ENCODE measurements at places on chromosomes 11 and 22.

GRCh38 chr11:86066033-86066432 lies 2.9 kb downstream of the PICALM start:
- DNase-seq = no peak

DNA sequence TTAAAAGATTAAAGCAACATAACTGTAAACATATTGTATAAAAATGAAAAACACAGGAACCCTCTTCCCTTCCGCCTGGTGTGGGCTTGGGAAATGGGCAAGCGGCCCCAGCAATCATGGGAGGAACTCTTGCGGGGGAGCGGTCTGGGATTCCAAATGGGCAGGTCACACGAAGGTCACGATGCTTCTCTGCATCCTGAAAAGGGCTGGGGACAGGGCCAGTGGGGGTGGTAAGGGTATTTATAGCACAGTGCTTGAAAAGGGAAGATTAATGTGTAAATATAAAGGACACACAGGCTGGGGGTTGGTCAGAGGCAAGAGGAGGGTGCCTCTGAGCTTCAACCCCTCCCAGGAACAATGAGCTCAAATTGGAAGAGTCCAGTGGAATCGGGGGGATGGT lies 46.9 kb upstream of the OR4B1 start:
- DNase-seq = no peak

- no peak for DNase-seq
These were observed 4.7 kb downstream of the HEPHL1 start for GRCh38 chr11:94025690-94026394.

GRCh38 chr11:104322696-104323095 lies 158.7 kb upstream of the PDGFD start:
- DNase-seq = no peak

GRCh38 chr11:3817181-3817800 lies 8.9 kb downstream of the PGAP2 start:
- no peak for DNase-seq

DNA sequence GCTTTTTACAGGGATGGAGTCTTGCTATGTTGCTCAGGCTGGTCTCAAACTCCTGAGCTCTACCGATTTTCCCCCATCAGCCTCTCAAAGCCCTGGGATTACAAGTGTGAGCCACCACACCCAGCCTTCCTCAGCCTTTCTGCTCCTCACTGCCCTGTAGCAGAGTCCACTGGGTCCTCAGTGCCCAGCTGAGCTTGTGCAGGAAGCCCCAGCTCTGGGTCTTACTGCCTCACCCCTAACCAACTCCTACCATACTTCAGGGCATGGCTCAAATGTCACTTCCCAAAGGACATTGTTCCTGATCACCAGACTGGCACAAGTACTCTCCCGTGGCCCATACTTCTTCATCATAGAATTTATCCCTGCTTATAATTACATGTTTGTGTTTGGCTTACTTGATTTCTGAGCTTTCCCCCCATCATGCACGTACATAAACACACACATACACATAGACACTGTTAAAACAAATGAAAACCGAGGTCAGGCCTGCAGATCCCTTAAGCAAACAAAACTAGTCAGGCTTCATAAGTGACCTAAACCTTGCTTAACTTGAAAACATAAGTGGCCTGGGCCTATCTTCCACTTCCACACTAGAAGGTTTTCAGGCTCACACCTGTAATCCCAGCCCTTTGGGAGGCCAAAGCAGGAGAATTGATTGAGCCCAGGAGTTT lies 14.0 kb upstream of the SLC43A3 start:
- DNase-seq = no peak

GRCh38 chr22:44379817-44380755 lies 67.3 kb upstream of the SHISAL1 start:
- DNase-seq = no peak

DNA sequence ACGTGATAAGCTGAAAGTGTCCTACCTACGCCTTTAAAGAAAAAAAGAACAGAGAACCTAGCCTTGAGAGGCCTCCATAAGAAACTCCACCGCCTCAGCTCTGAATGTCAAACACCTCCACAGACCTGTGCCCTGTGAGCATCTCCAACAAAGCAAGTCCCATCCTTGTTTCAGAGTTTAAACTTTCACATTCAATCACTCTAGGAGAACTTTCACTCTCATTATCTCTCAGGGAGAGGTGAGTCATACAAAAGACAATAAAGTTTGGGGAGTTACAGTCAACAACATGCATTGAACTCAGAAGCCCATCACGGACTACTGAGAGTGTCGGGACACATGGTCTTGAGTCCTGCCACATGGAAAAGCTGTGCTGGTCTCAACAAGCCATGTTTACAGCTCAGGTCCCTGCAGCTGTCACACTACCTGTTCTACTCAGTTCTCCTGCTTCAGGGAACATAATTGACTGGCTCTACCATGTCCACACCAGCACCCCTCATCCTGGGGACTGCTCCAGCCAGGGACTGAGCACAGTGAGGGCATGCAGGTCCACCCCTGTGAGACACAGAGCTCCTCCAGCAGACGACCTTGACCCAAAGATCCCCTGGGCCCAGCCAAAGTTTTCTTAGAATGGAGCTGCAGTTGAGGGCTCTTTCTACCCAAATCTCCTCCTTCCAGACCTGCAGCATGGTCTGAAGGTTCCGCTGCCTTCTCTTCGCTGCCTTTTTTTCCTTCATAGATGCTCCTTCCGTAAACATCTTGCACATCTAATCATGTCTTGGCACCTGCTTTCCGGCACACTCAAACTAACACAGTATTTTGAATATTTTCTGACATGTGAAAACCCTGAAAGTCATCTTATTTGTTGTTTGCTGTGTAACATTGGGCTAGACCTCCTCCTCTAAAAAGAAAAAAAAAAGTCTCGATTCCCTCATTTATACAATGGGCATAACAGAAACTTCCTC lies 114.9 kb downstream of the ETS1 start:
- no peak for DNase-seq

GRCh38 chr11:64305691-64306562 lies 603 bp downstream of the ESRRA start:
- peak; percentile 61 for DNase-seq

DNA sequence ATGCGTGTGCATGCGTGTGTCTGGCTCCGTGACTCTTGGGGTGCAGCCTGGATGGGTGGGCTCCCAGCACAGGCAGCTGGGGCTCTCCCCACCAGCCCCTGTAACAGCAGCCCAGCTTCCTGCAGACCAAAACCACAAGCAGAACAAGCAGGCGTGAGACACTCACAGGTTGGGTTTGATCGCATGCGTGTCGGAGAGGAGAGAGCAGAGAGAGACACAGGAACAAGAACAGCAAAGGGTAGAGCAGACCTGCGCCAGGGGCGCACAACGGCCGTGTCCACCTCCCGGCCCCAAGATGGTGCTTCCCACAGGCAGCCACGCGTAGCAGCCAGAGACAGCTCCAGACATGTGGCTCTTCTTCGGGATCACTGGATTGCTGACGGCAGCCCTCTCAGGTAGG lies at the start of gene CD6:
TSS of gene CD6 (plus strand) at position 161 of the 400 bp plus-strand sequence. CDS start at position 347, 186 bp downstream.
- no peak for DNase-seq

DNA sequence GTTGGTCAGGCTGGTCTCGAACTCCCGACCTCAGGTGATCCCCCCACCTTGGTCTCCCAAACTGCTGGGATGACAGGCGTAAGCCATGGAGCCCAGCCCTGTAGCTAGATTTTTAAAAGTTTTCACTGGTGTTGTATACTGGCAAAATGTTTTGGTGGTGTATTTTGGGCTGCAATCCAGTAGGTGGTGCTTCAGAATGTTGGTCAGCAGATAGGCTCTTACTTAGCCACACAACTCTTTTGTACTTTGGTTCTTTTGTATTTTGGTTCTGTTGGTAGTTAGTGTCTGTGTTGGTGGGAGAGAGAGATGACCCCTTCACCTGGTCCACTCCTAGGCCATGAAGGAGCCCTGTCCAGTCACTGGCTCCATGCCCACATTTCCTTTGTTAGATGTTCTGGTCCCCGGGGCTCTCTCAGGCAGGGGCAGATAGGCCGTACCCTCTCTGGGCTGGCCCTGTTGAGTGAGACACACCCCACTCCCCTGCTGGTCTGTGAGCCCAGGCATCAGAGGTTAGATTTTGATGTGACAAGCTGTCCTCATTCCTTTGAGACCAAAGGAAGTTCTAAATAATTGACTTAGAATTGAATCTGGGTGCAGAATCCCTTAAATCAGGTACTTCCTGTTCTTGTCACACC lies 123.8 kb downstream of the DDX10 start:
- no peak for DNase-seq

- DNase-seq = no peak
These were observed 160.1 kb upstream of the ZC3H12C start for GRCh38 chr11:109933126-109933525.

DNA sequence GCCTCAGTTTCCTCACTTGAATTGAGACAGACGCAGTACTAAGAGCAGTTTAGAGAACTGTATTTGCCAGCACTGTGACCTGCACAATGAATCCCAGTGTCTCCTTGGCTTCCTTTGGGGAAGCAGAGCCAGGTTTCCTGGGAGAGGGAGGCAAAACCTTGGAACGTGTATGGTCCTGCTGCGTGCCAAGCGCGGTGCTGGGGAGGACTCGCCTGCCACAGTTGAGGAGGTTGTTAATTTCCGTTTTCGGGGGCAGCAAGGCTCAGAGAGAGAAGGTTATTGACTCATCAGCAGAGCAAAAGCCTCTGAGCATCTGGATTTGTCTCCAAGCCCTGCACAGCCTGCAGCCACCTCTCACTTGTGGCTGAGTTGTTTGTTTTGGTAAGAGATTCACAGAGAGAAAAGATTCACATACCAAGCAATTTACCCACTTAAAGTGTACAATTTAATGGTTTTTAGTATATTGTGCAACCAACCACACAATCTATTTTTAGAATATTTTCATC lies 10.8 kb downstream of the SYT12 start:
- no peak for DNase-seq

DNA sequence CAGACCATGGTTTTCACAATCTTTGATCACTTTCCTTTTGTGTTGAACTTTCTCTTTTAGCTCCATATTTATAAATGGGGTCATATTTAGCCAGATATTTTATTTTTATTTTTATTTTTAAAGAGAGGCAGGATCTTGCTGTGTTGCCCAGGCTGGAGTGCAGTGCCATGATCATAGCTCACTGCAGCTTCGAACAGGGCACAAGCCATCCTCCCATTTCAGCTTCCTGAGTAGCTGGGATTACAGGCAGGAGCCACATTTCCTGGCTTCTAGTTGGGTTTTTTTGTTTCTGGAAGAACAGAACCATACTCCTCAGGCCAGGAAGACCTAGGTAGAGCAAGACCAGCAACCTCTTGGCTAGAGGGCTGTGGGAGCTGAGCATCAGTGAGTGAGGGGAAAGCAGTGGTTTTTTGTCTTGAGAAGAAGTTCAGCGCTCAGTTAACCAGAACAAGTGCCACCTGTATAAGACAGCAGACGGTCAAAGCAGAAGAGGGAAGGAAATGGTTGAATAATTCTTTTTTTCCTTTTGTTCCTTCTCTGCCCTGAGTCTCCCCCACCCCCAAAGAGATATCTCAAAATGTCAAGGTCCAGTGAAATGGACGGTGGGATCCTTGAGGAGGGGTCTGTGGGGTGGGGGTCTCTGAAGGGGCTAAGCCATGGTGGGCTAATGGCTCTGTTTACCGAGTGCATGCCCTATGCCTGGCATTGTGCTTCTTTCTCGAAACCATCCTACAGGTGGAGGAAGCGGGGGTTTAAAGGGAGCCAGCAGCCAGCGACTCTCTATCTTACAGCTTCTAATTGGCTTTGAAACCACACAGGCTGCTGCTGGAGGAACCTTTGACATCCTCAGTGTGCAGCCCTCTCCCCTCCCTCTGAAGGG lies 63.0 kb downstream of the PTPRJ start:
- DNase-seq = no peak

GRCh38 chr22:49072996-49073645 lies 754.6 kb downstream of the BRD1 start:
- DNase-seq = no peak

- no peak for DNase-seq
These were observed 30.6 kb upstream of the ATXN10 start for GRCh38 chr22:45640941-45641621.

- no peak for DNase-seq
These were observed 46.2 kb downstream of the MACROD1 start for GRCh38 chr11:64119700-64120099.

DNA sequence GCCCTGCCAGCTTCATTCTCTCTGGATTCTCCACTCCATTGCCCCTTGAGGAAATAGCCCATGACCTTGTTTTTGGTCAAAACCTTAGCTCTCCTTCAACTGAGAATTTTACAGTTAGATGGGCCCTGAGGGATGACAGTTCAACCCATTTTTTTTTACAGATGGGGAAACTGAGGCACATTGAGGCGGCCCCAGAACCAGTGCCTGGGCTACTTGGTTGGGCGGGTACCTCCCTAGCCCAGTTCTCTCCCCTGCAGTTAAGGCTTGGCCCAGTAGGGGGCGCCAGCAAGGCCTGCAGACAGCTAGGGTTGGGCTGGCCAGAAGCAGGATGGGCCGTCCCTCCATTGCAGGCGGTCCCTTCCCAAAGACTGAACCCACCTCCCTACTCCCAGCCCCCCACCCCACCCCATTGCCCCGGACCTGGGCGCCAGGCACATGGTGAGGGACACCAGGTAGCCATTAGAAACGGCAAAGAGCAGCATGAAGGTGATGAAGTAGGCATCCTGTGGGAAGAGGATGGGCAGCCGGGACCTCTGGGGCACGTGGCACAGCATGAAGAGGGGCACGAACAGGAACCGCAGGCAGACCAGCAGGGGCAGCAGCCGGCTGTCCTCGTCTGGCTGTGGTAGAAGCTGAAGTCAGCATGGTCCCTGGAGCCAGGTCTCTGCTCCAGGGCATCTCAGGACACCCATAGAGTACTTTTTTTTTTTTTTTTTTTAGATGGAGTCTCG lies 7.6 kb downstream of the SLC29A2 start:
- DNase-seq = no peak

- no peak for DNase-seq
These were observed 82.7 kb upstream of the LINC01488 start for GRCh38 chr11:69398529-69399492.

- DNase-seq = no peak
These were observed 1155.6 kb downstream of the DLG2 start for GRCh38 chr11:84471501-84471900.

DNA sequence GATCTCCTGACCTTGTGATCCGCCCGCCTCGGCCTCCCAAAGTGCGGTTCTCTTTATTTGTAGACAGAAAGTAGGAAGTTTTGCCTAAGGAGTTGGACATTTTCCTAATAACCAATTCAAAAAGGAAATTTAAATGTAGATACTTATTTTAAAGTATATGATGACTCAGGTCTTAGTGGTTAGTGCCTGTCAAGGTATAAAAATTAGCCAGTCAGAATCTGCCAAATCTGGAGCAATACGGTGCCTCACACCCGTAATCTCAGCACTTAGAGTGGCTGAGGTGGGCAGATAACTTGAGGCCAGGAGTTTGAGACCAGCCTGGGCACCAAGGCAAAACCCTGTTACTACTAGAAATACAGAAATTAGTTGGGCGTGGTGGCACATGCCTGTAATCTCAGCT lies 86.7 kb upstream of the RASSF10 start:
- DNase-seq = no peak

DNA sequence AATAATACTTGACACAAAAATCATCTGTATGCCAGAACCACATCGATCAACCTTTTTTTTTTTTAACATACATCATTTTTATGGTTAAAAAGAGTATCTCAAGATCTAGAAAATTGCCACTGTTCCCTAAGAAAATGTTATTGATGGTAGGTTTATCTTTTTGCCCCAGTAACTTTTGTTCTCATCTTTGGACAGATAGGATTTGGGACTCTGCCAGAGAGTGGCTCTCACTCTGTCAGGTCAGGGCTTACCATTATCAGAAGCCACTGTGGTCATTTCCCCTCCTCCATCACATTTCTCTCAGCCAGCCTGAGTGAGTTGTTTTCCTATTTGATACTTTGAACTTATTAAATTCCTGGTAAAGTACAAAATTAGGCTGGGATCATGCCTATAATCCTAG lies 47.9 kb upstream of the YWHAH start:
- no peak for DNase-seq

- DNase-seq = peak; percentile 81
These were observed 999 bp downstream of the TSKU start for GRCh38 chr11:76783896-76784813.
